ENCODE measurements at places on chromosomes 7 and 10.

GRCh38 chr7:152403726-152404125 lies 32.1 kb downstream of the KMT2C start:
- no peak for DNase-seq

DNA sequence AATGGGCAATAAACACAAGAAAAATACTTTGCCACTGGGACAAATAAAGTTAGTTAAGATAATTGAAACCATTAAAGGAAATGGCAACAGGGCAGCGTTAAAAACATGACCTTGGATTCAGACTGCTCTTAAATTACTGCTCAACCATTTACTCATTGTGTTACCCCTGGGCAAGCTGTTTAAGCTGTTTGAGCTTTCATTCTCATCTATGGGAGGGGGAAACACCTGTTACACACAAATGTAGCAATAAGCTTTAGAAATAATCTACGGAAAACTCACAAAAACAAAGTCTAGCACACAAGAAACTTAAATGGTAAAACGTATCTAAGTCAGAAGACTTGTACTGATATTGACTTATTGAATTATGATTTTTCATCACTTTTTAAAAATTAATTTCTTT lies 137.1 kb downstream of the KMT2E start:
- no peak for DNase-seq

DNA sequence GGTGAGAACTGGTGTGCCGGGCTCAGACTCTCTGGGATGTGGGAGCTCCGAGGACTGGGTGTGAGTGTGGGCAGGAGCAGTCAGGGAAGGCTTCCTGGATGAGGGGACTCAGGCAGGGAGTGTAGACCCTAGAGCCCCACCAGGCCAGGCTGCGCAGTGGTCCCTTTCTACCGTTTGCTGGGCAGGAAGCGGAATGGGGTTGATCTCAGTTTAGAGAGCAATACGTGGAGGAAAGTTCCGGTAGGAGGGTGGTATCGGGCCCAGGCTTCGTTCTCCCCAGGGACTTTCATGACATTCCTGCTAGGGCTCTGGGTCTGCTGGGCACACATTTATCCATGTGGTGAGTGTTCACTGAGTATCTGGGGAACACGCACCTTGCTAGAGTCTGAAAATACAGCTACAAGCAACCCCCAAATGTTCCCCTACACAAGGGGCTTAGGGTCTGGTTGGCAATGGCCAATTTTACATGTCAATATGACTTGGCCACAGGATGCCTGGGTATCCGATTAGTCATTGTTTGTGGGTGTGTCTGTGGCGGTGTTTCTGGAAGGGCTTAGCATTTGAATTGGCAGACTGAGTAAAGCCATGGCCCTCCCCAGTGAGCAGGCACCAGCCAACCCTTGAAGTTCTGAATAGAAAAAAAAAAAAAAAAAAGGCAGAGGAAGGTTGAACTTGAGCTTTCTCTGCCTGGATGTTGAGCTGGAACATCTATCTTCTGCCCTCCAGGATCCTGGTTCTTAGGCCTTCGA lies 20.8 kb downstream of the GHRHR start:
- no peak for DNase-seq

- DNase-seq: no peak
These were observed 191.4 kb upstream of the STK17A start for GRCh38 chr7:43391518-43391917.

DNA sequence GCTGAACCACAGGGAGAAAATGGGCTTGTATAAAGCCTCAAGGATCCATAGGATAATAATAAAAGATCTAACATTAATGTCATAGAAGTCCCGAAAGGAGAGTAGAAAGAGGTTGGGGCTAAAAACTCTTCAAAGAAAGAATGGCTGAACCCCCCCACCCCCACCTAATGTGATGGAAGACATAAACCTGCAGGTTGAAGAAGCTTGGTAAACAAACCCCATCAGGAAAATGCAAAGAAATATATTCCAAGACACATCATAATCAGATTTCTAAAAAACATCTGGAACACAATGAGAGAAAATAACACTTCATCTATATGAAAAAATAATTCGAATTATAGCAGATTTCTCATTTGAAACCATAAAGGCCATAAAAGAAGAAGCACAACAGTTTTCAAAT lies 105.6 kb upstream of the BAIAP2L1 start:
- no peak for DNase-seq

GRCh38 chr7:90900628-90901356 lies 304.7 kb downstream of the CDK14 start:
- no peak for DNase-seq

GRCh38 chr10:11024596-11024995 lies 6.9 kb downstream of the CELF2 start:
- DNase-seq: no peak

DNA sequence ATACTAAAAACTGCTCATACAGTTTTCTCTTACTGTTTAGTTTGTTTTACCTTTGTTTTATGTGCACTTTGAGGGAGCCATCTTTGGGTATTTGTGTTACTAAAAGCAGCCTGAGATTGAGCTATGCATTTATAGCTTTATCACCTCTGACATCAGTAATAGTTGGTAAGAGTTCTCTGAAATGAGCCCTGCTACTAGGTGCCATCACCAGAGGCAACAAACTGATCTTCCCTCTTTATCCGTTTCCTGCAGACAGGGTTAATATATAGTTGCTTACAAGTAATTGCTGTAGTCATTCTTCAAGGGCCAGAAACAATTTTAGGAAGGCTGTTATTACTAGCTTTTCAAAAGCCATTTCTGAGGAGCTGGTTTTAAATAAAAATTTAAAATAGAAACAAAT lies 49.1 kb downstream of the KIF20B start:
- DNase-seq: no peak

DNA sequence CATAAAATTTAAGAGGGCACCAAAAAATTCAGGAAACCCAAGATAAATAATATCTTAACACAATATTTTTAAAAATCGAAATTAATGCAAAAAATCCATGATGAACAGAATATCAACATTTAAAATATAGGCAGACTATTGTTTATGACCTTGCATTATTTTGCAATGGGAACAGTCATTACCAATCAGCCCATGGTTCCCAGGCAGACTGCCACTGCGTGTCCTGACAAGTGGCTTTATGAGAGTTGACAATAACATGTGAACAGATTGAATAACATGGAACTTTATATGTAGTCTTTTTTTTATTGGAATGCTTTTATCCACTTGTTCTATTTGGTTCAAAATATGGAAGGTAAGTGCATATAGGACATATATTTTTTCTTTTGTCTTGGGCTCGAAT lies 3.1 kb upstream of the AVPI1 start:
- DNase-seq: no peak

GRCh38 chr7:88090671-88091070 lies 129.2 kb downstream of the SRI start:
- DNase-seq: no peak

GRCh38 chr10:119625570-119626280 lies 25.5 kb upstream of the BAG3 start:
- DNase-seq: no peak

GRCh38 chr10:128871671-128872231 lies 595.3 kb upstream of the MGMT start:
- DNase-seq: no peak

DNA sequence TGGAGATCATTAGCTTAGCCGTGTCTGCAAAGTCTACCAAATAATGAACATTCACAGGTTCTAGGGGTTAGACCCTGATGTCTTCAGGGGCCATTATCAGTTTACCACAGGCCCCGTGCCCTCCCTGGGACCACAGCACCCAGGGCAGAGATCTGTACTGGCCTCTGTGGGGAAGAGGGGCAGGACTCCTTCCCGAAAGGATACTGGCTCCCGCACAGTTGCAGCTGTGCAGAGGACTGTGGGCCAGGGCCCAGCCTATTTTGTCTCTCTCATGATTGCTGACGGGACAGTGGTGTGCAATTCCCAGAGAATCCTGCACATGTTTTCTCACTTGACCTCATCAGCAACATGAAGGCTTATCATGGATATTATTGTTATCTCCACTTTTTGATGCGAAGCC lies 243.9 kb downstream of the GLRX3 start:
- DNase-seq: no peak

- peak; percentile 48 for DNase-seq
These were observed at the start of gene TRIL for GRCh38 chr7:28958235-28958979. Gene TRIL, minus strand, starts transcription at chr7:28958330. Its CDS starts 284 bp downstream, at chr7:28958046.

GRCh38 chr10:109875828-109876821 lies 47.2 kb downstream of the XPNPEP1 start:
- DNase-seq: no peak

DNA sequence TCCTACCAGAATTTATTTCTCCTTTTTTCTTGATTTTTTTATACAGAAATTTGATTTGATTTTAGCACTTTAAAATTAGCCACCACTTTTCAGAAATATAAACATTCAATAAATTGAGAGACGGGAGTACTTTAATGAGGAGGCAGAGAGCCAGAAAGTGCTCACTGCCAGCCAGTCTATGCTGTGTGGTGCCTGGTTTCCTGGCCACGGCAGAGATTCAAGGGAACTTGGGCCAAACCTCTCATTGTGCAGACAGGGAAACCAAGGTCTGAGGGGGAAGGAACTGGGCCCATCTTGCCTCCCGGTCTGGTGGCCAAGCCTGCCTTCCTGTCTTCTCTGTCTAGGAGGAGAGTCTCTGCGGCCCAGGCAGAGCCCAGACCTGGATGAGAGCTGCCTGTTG lies 25.9 kb downstream of the ADAMTS14 start:
- no peak for DNase-seq

DNA sequence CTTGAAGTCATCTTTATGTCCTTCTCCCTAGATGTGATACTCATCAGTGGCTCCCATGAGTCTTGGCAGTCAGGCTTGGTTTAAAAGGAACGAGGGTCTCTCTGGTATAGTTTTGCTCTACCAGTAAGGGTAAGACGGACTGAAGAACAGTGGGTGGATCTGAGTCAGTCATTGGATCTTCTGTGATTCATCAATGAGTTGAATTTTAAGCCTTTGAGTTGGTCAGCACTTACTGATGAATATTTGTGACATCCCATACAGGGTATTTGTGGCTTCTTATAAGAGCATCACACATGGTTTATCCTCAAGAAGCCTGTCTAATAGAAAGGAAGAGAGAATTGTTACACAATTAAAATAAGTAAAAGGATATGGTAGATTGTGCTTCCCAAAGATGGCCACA lies 87.3 kb upstream of the NAMPT start:
- DNase-seq: no peak
